ENCODE measurements at places on chromosomes 2 and 18.

GRCh38 chr2:9805435-9806297 is 37.6 kb upstream of the TAF1B start:
- DNase-seq = no peak

DNA sequence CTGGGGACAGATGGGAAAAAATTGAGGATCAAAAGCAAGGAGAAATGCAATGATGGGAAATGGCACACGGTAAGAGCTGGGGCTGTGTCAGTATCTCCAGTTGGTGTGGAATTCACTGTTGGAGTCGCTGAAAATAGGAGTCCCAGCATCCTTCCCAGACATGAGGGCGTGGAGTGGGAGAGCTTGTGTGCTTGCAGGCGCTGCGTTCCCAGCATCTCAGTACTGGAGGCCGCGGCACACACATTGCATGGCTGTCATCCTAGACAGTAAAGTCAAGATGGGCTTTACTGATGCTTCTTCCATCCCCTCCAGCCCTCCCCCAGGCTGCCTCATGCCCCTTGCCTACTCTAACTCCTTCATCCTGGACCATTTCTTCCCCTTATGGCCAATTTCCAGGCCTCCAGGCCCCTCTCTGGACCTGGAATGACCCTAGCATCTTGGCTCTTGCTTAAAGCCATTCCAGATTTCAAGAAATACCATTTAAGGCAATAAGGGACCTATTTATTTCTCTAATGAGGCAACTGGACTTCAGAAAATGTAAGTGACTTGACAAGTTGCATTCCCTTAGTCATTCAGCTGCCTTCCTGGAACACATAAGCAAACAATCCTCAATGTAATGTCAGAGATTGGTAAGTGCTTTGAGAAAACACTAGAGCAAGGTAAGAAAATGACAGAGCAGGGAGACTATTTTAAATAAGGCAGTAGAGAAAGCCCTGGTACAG is 70.5 kb upstream of the TTC39C start:
- peak; percentile 24 for DNase-seq

DNA sequence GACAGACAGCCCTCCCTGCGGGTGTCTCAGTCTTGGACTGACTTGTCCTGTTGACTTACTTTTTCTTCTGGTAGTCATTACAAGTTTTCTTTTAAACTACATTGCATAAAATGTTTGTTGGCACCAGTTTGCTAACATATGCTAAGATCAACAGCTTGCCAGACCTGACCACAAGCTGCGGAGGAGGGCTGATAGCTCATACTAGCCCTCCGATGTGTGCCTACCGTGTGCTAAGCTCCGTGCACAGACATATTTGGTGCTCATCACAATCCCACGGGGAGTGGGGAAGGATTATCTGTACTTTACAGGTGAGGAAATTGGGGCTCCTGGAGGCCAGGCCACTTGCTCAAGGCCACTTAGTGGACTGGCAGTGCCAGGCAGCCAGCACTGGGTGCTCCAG is 72.8 kb upstream of the YPEL5 start:
- no peak for DNase-seq

DNA sequence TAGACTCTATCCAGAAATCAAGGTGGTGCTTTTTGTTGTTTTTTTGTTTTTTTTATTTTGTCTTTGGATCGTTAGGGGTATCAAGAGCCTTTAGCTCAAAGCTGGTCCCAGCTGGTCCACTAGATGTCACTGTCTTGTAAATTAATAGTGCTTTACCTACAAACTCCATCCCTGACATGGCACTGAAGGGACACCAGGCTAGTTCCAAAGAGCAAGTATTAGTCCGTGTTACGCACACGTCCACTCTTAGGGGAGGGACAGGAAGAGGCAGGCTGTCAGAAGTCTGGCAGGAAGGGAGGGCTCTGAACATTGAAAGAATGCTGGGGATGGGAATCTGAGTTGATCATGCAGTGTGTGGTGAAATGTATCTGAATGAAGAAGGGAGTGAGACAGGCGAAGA is 85.9 kb upstream of the CCBE1 start:
- peak; percentile 26 for DNase-seq

DNA sequence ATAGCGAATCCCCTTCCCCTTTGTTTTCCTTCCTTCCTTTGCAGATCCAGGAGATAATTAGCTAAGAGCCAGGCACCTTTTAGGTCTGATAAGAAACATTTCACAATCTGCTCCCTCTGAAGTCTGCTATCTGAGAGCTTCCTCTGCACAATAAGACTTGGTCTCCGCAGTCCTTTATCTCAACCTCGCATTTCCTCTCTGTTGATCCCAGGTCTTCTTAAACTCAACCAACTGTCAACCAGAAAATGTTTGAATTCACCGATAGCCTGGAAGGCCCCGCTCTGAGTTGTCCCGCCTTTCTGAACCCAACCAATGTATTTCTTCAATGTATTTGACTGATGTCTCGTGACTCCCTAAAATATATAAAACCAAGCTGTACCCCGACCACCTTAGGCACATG is 78.4 kb upstream of the CTDP1 start:
- DNase-seq = no peak

- DNase-seq = no peak
Measured at GRCh38 chr18:36275561-36275960, 22.0 kb upstream of the FHOD3 start.

DNA sequence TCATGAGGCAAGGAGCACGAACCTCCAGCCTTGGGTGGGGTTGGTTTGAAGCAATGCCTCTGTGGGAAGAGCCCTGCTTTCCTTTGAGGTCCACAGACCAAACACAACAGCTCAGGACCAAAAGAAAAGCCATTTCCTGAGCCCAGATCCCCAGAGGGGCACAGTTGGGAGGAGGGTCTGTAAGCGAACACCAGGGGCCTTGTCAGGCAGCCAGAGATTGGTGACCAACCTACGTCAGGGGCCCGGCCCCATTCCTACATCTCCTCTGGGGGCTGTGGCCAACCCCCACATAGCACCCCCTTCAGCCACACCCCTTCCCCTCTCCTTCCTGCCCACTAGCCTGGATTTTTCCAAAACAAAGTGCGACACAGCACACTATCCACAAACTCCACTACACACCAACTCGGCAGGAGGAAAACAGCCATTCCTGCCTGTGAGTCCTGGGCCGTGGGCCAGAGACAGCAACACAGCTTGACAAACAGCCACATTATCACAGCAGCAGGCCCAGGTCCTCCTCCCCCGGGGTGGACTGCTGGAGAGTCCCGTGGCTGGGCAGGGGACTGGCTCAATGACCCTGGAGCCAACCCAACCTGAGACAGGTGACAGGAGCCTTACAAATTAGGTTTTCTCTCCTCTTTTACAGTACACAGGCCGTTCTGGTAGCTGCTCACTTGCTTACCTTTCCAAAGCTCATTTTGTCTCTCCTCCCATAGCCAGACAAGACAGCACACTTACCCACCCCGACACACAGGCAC is 98.8 kb downstream of the TNS1 start:
- no peak for DNase-seq

GRCh38 chr2:217356142-217356541 is 496.3 kb upstream of the TNP1 start:
- no peak for DNase-seq

GRCh38 chr2:89841476-89841840 is 1150.0 kb downstream of the RPIA start:
- DNase-seq = no peak

GRCh38 chr18:70382017-70382416 is 93.2 kb downstream of the SOCS6 start:
- no peak for DNase-seq

Measured in T47D (cell line).